ENCODE measurements at places on chromosomes 7 and 10.

DNA sequence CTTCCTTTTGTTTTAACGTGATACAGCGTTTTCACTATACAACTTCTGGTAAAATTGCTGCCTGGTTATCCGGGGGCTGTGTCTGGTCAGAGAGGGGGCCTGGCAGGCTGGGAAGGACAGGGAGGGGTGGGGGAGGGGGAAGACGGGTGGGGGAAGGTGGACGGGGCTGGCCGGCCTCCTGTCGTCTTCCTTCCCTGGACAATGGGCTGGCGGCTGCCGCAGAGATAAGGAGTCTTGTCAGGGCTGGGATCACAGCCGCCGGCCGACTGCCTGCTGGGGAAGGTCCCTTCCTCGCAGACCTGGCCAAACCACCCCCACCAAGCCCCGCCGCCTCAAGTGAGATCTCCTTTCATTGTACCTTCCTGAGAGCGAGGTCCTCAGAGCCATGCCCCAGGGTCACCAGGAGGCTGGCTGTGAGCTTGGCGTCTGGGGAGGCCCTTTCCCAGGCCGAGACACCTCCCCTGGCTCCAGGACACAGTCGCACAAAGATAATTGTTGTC, 151.2 kb upstream of the TNRC18 start:
- no peak for DNase-seq

- no peak for DNase-seq
Observed at GRCh38 chr10:23157239-23157681, 34.9 kb upstream of the PTF1A start.

DNA sequence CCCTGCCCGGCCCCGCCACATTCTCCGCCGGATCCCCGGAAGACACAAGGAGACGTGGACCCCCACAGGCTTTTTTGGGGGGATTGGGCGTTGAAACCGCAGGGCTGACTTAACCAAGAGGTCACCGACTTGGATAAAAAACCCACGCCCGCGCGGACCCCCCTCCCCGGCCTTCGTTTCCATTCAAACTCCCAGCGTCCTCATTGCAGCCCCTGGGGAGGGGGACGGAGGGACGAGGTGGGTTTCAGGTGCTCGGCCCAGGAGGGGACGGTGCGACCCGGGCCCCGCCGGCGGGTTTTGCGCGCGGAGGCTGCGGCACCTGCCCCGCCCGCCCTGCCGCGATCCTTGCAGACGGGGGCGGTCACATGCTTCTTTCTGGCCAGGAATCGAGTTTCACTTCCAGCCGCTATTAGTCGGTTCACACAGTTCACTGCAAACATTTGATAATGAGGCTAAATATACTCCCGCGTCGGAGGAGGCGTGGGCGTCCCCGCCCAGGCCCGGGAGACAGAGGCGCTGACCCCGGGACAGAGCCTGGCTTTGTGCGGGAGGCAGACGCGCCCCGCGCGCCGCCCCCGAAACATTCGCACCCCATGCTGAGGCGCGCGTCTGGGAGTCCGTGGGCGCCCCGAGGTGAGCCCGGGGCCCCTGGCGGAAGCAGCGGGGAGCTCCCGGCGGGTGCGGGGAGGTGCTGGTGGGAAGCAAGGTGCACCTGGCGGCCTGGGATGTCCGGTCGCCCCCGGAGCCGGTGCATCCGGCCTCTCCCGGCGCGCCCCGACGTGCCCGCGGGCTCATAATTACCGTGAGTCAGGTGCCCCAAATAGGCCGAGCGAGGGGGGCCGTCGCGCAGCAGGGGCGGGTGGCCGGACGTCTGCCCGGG, 2.7 kb upstream of the PDGFA start:
- DNase-seq: no peak

DNA sequence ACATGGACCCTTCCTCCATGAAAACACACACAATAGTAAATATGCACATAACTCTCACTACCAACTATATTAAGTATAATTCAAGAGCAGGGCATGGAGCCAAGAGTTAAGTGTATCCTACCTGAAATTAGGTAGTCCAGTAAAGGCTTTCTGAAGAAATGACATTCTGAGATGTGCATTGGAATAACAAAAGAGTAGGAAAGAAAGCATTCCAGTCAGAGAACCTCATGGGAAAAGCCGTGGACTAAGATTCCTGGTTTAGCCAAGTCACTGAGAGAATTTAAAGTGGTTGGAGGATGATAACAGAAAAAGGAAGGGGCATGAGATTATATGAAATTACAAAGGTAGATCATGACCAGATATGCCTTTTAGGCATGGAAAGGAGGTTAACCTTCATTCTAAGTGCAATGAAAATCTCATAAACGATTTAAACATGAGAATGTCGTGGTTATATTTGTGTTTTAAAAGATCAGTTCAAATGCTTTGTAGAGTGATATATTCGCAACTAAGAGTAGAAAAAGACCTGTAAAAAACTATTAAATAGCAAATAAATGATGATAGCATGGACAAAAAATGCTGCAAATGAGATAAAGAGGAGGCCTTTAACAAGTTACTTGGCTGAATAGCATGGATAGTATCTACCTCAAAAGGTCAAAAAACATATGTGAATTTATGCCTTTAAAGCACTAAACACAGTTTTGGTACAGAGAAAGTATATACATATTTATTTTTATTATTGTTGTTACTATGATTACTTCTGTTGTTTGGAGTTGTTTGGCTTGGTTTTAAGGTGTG, 767.4 kb upstream of the GHITM start:
- no peak for DNase-seq

DNA sequence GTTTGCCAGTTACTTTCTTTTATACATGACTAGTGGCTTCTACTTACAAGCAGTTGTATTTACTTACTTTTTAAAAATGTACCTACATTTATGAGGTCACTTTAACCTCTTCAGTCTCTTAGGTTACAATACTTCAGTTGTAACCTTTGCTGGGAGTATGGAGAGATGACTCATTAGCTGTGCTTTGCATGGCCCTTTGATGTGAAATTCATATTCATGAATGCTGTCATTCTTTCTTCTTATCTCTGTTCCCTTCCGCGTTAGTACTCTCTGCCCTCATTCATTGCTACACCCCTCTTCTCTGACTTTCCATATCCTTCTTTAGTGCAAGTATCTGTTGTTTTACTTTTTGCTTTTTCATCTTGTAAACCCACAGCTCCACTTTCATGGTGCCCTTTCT, 164.3 kb downstream of the BMPER start:
- DNase-seq: no peak

DNA sequence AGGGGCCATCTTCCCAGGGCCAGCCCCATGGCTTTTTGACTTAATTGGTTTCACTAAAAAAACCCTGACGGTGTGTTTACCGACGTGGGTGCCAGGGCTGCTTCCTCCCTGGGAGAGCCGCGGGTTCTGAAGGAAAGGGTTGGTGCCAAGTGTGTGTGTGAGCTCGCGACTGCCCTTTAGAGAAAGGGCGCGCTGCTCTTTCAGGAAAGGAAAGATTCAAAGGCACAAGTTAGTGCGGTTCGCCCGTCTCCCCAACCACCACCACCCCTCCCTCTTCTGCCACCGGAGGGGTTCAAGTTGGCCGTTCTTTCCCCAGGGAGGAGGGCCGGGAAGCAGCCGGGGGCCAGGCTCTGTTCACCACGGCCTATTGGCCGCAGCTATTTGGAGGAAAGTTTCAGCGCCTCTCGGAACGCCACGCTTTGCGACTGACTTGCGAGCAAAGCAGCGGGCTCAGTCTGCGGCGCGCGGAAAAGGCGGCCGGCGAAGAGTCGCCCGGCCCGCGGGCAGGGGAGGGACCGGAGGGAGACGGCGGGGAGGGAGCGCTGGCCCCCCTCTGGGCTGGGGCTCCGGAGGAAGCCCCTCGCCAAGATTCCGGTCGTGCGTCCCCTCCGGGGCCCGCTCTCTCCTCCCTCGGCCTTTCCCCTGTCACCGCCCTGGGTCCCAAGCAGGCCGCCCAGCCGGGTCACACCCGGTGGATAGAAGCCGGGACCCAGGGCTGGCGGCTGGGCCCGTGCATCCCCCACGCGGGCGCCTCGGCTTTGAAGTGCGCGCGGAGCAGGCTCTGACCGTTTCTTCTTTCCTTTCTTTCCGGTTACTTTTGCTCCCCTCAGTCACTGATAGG, 165.9 kb upstream of the PPP1R3A start:
- DNase-seq: no peak

- no peak for DNase-seq
Observed at GRCh38 chr10:58982470-58983239, 193.8 kb upstream of the PHYHIPL start.

DNA sequence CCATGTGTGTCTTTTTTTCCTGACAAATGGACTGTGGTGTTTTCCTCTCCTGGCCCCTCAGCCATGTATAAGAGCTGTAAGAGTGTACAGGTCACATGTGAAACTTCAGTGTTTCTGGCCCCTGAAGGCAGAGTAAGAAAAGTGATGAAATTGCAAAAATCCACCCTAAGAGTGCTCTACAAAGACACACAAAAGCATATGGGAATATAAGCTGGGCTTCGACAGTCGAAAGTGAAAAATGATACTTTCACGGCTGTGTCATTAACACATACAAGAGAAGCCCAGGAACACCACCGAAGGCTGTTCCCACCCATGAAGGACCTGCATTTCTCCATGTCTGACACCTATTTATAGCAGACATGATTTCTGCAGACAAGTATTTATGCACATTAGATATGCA, 192.2 kb downstream of the PARD3 start:
- no peak for DNase-seq
